ENCODE measurements at places on chromosomes 5 and 9. TPM values are rescaled to one million over a fixed set of nuclear protein-coding genes. Genes with fewer than 3 reads are reported as not detected.

The ACTBL2 gene
- total RNA-seq = not detected

- DNase-seq = no peak
Measured at GRCh38 chr9:130623466-130623865, 40.9 kb upstream of the PRDM12 start.

- DNase-seq = peak; percentile 30
Measured at GRCh38 chr9:128898382-128898781, 16.4 kb downstream of the LRRC8A start.

GRCh38 chr5:164377746-164378145 is 872.3 kb downstream of the MAT2B start:
- no peak for DNase-seq

DNA sequence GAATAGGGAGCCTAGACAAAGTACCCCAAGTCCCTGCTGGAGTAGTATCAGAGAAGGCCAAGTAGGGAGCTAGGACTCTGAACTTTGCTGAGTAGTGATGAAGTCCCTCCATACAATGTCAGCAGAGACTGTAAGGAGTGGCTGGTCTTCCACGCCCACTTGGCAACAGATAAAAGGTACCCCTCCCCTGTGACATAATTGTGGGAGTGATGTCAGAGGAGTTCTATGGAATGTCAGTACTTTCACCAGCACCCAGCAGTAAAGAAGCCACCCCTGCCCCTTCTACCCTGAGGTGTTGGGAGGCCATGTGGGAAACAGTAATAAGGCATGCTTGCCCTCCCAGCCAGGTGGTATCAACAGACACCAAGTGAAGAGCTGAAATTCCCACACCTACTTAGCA is 143.9 kb downstream of the SLIT3 start:
- no peak for DNase-seq

GRCh38 chr9:121893786-121894185 is 199.3 kb downstream of the TTLL11 start:
- DNase-seq = no peak

- DNase-seq = no peak
Measured at GRCh38 chr9:118577121-118577520, 792.1 kb downstream of the BRINP1 start.

DNA sequence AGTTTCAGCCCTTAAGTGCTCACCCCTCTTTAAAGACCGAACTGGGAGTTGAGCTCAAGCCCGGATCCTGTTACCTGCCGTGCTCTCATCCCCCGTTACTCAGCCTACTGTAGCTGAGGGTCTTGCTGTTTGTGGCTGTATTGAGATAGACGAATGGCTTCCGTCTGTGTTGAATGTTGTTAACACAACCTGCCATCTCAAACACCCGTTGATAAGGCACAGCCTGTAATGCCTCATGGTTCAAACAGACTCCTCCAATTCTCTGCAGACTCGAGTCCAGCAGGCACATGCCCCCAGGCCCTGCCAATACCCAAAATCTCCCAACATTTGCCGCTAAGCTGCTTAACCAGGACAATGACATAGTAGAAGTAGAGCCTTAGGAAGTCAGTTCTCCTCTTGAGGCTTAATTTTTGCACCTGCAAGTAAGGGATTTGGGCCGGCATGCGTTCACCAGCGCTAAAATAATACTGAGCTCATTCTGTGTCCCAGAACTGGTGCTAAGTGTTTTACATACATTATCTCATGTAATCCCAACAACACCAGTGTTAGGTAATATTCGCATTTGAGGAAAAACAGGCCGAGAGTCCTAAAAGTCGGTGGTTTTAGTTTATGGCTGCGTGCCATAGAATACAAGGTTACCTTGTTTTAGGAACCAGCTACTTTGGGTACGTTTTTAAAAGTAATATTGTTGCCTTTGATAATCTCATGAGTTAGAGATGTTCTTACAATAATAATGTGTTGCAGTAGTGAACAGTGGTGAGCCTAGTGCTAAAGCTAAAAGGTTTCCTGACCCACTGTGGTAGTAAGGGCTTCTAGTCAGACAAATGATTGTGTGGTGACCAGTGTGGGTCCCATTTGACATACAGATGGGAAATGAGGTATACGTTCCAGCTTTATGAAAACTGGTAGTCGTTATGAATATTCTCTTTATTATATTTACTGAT is 1.5 kb upstream of the RFX3 start:
- DNase-seq = peak; percentile 39

Data from activated CD4-positive, alpha-beta memory T cell treated with anti-CD3 and anti-CD28 coated beads for 36 hours (primary cell).